ENCODE measurements at places on chromosomes 16 and 17. TPM values are rescaled to one million over a fixed set of nuclear protein-coding genes. Genes with fewer than 3 reads are reported as not detected.
A peak's percentile ranks its signal among the peaks of the same experiment; 100 is the strongest.

CENPN gene
- 20.5 TPM for total RNA-seq

GRCh38 chr17:73985466-73986015 lies 217.9 kb upstream of the RPL38 start:
- no peak for DNase-seq

- no peak for DNase-seq
Observed at GRCh38 chr16:66457888-66458287, 30.8 kb downstream of the BEAN1 start.

KRTAP2-3 gene
- not detected for total RNA-seq

CBFA2T3 gene
- 4.4 TPM for total RNA-seq

GRCh38 chr17:61335845-61336655 lies 63.6 kb upstream of the TBX2 start:
- DNase-seq, result peak; percentile 52

DNA sequence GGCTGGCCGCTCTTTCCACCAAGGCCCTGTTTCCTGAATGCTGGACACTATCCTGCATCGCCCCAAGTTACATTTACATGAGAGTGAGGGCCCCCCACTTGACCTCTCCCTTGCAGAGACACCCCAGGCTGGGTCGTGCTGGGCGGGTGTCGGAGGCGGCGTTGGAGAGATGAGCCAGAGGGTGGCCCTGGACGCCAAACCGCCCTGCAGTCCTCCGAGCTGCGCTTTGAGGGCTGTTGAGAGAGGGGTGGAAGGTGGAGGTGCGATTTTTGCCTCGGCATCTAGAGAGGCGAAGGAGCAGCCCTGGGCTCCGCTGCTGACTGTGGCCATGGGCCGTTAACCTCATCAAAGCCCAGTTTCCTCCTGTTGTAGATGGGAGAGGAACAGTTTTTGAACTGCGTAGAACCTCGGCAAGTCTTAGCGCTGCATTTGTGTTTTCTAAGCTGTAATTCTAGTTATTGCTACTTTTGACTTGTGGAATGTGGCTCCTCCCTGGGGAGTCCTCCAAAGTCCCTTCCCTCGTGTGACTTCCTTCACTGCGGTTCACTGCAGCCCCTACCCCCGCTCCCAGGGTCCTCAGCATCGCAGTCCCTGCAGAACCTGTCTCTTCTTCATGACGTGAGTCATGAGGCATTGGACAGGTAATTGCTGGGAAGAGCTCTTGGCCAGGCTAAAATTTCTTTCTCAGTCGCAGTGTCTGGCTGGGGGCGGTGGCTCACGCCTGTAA lies 986 bp upstream of the ELOB start:
- DNase-seq, result no peak

GRCh38 chr16:56477096-56477878 lies 25.9 kb downstream of the OGFOD1 start:
- DNase-seq, result no peak

DNA sequence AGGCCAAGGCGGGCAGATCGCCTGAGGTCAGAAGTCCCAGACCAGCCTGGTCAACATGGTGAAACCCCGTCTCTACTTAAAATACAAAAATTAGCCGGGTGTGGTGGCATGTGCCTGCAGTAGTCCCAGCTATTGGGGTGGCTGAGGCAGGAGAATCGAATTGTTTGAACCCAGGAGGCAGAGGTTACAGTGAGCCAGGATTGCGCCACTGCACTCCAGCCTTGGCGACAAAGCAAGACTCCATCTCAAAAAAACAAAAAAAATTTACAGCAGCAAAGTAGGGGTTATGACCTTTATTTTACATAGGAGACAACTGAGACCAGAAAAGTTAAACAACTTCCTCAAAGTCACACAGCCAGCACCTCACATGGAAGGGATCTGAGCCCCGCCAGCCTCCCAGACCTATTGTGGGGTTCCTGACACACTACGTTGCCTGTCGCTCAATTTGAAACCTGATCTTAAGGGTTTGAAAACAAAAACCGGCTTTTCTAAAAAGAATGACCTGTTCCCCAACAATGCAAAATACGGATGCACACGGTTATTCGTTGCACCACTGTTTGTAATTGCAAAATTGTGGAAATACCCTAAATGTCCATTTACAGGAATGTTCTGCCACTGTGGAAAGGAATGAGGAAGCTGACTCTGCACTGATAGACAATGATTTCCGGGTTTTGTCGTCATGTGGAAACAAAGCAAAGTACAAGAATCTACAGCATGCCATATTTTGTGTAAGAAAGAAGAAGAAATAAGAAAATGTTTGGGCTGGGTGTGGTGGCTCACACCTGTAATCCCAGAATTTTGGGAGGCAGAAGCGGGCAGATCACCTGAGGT lies 77.2 kb downstream of the CNGB1 start:
- no peak for DNase-seq

MYH8 gene
- total RNA-seq, result 2.3 TPM

GRCh38 chr16:10608687-10609401 lies 28.4 kb upstream of the EMP2 start:
- peak; percentile 51 for DNase-seq

DNA sequence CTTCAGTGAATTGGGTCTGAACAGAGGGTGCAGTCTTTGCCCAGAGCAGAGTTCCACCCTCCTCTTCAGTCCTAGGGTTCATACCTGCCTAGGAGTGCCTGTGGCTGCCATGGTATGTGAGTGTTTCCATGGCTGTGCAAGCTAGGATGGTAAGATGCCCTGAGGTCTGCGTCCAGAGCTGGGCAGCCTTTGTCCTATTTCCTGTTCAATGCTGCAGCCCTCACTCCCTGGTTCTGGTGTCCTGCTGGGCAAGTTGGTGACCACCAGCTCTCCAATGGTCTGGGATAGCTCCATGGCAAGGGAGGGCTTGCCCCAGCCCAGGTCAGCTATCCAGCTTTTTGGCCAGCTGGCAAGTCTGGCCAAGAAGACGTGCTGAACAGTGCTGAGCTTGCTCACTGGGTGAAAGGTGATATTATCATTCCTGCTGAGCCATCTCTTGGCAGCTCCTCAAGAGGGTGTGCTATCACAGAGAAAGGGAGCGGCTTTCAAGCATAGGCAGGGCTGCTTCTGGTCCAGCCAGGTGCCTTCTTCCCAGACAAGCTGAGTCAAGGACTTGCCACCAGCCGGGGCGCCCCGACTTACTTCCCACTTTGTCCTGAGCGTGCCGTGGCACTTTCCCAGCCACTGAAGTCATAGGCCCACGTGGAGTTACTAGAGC lies 13.0 kb upstream of the NFATC3 start:
- DNase-seq, result peak; percentile 63

CTCF gene
- 44.0 TPM for total RNA-seq

GRCh38 chr17:31357091-31357490 lies 34.4 kb upstream of the RAB11FIP4 start:
- DNase-seq, result no peak

DNA sequence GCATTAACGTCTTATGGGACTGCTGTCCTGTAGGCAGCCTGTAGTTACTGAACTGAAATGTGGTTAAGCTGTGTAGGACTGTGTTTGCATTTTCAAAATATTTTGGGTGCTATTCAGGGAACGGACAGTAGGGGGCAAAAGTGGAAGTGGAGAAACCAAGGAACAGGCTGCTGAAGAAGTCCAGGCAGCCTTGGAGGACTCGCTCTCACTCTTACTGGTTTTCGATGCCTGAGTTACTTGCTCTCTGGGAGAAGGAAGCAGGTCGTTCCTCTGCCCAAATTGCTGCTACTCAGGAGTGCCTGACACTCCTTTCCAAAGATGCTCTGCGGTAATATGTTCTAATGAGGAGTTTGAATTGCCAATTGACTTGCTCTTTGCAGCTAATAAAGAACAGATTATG lies 64.5 kb upstream of the RBFOX1 start:
- DNase-seq, result peak; percentile 36

GRCh38 chr16:60123392-60124023 lies 1389.4 kb upstream of the GOT2 start:
- peak; percentile 50 for DNase-seq

DNA sequence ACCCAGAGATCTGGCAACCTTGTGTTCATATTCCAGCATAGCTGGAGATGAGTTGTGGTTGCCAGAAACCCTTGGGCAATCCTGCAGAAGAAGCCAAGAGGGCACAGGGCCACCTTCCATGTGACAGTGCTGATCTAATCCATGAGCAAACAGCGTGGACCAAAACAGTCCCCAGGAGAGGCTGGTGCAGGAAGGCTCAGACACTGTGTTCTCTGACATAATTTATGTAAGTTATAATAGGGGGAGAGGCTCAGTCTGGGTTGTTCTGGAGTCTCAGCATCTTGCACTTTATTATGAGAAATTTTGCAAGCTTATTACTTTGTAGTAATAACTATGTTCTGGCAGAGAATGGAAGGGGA lies 273.9 kb downstream of the HAPSTR1 start:
- DNase-seq, result peak; percentile 57

ITGAX gene
- total RNA-seq, result 2.8 TPM

FA2H gene
- 3.8 TPM for total RNA-seq

EFCAB5 gene
- 1.6 TPM for total RNA-seq

GRCh38 chr17:72556944-72557826 lies 436.4 kb downstream of the SOX9 start:
- DNase-seq, result no peak

All from spinal cord (tissue), 10 donors.